ENCODE measurements at places on chromosomes 2 and 18.

DNA sequence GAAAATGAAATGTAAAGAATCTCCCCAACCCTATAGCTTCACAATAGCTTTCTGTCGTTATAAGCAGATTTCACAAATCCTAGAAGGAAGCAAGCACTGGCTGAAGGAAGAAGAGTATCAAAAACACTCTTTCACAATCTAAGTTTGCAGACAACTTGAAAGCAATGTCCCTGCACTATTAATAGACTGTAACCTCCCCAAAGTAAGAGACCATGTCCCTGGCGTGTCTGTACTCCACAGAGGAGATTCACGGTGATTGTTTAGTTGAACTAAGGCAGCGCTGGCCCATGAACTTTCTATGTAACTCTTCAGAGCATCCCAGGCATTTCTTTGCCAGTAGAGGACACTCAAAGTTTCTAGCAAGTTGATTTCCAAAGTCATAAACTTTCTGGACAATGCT lies 128.0 kb upstream of the HNRNPA3 start:
- DNase-seq, result no peak

GRCh38 chr2:41123341-41123740 lies 671.5 kb upstream of the SLC8A1 start:
- DNase-seq, result no peak

DNA sequence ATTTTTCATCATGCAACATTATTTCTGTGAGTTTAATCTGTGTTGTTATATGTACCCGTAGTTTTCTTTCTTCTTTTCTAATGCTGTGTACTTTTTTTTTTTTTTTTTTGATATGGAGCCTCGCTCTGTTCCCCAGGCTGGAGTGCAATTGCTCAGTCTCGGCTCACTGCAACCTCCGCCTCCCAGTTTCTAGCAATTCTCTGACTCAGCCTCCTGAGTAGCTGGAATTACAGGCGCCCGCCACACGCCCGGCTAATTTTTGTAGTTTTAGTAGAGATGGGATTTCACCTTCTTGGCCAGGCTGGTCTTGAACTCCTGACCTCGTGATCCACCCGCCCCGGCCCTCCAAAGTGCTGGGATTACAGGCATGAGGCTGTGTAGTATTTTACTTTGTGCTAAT lies 155.4 kb downstream of the GALR1 start:
- no peak for DNase-seq

DNA sequence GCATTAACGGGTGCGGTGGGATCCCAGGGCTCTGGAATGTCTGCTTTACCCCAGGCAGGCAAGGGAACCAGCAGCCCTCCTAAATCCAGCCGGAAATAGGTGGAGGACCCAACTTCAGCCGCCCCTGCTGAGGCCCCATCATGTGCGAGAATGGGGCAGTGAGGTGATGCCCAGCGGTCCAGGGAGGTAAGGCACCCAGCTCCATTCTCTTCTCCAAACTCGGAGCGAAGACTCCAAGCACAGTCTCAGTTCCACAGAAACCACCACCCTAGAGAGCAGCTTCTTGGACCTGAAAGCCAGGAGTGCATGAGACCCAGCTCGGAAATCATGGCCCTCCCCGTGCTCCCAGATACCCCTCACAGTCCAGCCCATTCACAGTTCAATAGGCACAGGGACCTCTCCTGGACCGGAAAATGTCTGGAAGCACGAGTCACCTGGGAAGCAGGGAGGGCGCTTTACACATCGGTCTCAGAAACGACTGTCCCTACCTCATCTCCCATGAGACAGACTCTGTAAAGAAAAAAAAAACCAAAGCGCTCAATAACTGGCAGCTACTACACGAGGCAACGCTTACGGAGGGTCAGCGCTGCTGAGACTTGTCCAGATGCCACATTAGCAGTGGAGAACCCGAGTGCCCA lies 2.0 kb downstream of the SDC1 start:
- DNase-seq, result no peak

DNA sequence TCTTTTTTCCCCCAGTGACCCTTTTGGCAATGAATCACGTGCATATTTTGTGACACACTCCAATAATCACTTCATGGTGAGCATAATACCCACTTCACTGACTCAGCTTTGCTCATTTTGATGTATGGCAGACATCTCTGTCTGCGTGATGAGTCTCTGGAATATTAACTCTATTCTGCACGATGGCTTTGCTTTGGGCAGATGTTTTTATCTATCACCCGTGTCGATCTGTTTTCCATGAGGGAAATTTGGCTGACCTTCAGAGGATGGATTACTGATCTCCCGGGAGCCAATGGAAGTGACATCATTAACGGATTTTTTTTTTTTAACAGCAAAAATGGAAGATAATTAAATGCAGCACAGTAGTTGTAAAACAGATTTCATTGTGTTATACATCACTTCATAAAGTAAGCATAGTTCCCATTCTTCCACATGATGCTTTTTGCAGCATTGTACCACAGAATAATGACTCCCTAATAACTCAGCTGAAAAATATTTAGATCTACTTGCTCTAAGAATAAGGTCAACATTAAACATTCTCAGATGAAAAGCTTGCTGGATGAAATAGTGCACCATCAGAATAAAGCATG lies 29.8 kb downstream of the CDC42EP3 start:
- no peak for DNase-seq

GRCh38 chr2:25479761-25480160 lies 138.0 kb upstream of the DNMT3A start:
- no peak for DNase-seq

- no peak for DNase-seq
Measured at GRCh38 chr2:231181860-231182512, 16.4 kb upstream of the ARMC9 start.

DNA sequence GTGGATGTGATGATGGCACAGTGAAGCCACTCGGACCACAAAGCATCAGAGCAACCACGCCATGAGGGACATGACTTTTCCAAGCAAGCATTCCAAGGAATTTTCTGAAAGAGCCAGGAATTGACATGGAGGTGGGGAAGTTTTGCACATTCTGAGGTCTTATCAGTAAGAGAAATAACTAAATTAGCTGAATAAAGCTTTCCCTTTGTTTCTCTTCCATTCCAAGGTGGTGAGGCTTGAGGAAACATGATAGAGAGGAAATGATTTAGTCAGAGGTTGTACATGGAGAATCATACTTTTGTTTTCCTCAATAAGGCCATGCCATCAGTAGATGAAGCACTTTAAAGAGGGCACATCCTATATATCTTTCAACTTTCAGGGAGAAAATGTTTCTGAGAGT lies 115.7 kb upstream of the MMADHC start:
- no peak for DNase-seq

- DNase-seq, result no peak
Measured at GRCh38 chr2:61816480-61817355, 37.1 kb downstream of the FAM161A start.

- DNase-seq, result no peak
Measured at GRCh38 chr18:11500153-11501122, 109.0 kb upstream of the SLC35G4 start.

- no peak for DNase-seq
Measured at GRCh38 chr18:61025596-61025995, 307.6 kb upstream of the CDH20 start.

- no peak for DNase-seq
Measured at GRCh38 chr18:59566533-59566971, 130.7 kb downstream of the CCBE1 start.

- DNase-seq, result no peak
Measured at GRCh38 chr2:177693658-177694339, 301.2 kb downstream of the AGPS start.

DNA sequence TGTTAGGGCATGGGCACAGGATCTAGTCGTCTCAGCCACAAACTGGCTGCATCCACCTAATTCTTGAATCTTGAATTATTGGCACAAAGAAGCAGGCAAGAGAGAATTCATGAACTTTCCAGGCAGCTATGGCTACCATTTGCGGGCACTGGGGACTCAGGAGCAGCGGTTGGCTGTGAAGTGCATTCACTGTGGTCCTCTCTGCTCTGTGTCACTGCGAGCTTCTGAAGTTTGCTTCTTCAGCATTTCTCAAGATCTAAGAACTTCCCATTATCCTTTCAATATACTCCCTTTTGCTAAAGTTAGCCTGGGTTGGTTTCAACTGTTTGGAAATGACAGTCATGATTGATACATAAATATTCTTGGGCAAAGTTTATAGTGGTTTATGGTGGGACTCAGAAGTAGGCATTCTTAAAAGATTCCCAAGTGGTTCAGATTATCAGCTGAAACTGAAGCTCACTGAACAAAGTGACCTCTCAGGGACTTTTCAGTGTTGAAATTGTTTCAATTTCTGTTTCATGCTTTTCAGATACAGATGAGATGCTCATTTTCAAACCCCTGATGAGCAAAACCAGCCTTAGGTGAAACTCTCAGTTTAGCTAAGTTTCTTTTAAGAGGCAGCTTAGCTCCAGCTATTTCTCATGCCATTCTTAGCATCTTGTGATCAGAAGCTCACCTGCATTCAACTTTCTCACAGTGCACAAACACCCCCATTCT lies 1258.3 kb upstream of the GYPC start:
- no peak for DNase-seq

- no peak for DNase-seq
Measured at GRCh38 chr2:142865924-142866323, 11.5 kb upstream of the KYNU start.

DNA sequence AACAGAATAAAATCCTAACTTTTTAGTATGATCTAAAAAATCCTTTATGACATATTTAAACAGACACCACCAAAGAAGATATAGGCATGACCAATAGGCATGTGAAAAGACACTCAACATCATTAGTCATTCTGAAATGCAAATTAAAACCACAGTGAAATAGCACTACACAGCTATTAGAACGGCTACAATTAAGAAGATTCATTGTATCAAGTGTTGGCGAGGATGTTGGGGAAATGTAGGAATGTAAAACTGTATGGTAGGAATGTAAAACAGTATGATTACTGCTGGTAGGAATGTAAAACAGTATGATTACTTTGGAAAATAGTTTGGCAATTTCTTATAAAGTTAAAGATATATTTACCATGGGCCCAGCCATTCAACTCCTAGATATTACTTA lies 253.3 kb upstream of the TCF4 start:
- no peak for DNase-seq

DNA sequence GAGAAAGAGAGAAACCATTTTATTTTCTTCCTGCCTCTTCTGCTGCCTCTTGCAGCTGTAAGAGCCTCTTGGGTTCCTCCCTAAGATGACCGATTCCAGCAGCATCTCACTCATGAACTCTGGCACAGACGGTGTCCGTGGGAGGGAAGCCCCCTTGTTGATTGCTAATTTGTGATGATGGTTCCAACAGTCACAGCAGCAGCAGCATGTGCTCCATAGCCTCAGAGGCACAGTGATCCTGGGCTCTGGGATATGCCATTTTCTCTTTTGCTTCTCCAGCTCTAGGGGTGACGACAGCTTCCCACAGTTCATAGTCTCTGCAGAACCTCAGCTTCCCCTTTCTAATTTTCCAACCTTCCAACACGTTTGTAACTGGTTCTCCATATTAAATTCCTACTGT lies 324.2 kb upstream of the HS6ST1 start:
- no peak for DNase-seq

- no peak for DNase-seq
Measured at GRCh38 chr2:30802611-30803010, 4.6 kb downstream of the CAPN13 start.

DNA sequence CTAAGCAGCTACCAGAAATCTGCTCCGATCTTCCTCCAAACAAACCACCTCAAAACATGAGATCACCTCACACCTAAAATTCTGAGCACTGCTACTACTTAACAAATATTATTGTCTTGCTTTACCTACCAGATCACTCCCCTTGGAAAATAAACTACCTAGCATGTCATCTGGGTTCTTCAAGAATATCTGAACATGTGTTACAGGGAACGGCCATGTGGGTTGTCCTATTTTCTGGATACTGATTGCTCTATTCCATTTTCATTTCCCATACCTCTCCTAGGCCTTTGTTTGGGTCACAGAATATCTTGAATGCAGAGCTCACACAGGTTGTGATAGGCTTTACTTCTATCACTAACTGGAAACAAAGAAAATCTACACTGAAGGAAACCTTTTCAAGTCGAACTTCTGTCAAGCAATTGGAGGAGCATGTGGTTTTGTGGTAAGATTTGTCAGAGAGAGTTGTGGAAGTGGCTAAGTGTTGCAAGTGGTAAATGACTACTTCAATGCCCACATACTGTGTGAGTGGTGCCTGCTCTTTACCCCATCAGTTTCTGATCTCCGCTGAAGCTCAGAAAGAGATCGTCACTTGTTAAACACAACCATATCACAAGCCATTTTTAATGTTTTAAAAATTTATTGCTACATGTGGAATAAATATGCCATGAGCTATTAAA lies 739.1 kb upstream of the ZEB2 start:
- no peak for DNase-seq

GRCh38 chr2:67923696-67924095 lies 139.1 kb downstream of the C1D start:
- no peak for DNase-seq

DNA sequence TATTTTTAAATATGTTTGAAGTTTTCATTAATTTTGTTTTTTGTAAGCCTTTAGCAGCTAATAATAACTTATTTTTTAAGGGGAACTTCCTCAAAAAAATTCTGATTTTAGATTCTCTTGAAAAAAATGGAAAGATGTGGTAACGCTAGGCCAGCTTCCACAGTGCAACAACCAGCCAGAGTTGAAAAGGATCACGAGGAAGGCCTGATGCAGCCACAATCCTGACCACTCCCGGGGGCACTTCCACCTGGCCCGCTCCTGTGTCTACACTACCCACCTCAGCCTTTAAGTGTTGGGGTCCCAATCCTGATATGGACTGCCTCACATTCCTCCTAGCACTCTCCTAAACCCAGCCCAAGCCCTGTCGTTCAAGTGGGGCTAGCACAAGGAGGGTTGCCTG lies 101.1 kb downstream of the TMEM17 start:
- no peak for DNase-seq

- no peak for DNase-seq
Measured at GRCh38 chr2:42859791-42860190, 67.4 kb upstream of the HAAO start.

GRCh38 chr2:112031473-112032223 lies 23.4 kb upstream of the TMEM87B start:
- DNase-seq, result no peak

- DNase-seq, result no peak
Measured at GRCh38 chr2:20617892-20618467, 32.9 kb downstream of the HS1BP3 start.

DNA sequence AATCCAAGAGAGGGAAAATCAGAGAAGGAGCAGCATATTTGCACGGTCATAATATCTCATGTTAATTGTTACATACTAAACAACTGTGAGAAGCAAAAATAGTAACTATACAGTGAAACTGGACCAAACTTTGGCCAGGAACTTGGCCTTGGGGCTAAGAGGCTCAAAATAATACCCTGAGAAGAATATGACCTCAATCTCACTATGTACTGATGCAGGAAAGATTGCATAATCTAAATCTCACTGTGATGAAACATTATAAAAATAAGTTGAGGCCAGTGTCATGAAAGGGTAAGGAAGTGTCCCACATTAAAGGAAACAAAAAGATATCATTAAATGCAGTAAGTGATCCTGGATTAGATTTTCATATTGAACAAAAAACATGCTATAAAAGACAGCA lies 36.5 kb downstream of the ZRANB3 start:
- DNase-seq, result no peak

- DNase-seq, result no peak
Measured at GRCh38 chr18:9647496-9648323, 33.4 kb upstream of the PPP4R1 start.

- DNase-seq, result no peak
Measured at GRCh38 chr2:221818616-221819320, 246.7 kb upstream of the EPHA4 start.
